Stimulated activated CD8-positive, alpha-beta memory T cell treated with anti-CD3 and anti-CD28 coated beads, Interleukin-7, amount 100 ng/mL, for 48 hours (primary cell): ENCODE measurements at places on chromosomes 3 and 15.
A peak's percentile ranks its signal among the peaks of the same experiment; 100 is the strongest.

- DNase-seq, result no peak
These were observed 13.0 kb upstream of the FBLN2 start for GRCh38 chr3:13535905-13536304.

- no peak for DNase-seq
These were observed 30.9 kb upstream of the RARB start for GRCh38 chr3:25397150-25397549.

DNA sequence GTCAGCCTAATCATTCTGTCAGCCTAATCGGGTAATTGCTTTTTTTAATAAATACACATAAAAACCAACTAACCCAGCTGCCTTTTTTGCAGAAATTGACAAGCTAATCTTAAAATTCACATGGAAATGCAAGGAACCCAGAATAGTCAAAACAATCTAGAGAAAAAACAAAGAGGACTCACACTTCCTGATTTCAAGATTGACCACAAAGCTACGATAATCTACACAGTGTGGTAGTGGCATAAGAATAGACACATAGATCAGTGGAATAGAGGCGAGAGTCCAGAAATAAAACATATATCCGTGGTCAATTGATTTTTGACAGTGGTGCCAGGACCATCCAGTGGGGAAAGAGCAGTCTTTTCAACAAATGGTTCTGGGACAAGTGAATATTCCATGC lies 2.4 kb upstream of the C3orf20 start:
- no peak for DNase-seq

GRCh38 chr3:50581459-50581842 lies 12.1 kb downstream of the HEMK1 start:
- DNase-seq, result no peak

- no peak for DNase-seq
These were observed 259.4 kb upstream of the PROK2 start for GRCh38 chr3:72044231-72044855.

GRCh38 chr15:71444866-71445590 lies 329.8 kb downstream of the THSD4 start:
- no peak for DNase-seq

DNA sequence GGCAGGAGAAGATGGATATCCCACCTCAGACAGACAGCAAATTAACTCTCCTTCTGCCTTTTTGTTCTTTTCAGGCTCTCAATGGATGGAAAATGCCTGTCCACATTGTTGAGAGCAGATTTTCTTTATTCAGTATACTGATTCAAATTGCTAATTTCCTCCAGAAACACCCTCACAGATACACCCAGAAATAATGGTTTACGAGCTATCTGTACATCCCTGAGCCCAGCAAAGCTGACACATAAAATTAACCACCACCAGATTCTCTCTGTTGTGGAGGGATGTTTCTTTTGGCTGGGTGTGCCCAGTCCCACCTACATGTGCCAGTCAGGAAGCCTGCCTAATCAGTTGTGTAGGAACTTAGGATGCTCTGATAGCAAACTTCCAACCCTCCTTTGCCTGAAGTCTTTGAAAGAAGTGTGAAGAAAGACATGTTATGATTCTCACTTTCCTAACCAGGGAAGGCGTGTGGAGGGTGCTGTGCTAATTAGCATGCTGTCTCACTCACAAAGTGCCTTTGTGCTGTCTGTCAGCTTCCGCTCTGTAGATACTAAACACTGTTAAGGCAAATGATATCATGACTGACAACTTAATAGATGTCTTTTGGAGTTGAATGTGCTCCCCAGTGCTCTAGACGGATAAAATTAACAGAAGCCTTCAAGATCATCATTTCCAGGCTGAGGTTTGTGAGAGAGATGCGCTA lies 208.5 kb downstream of the CLSTN2 start:
- DNase-seq, result no peak

- DNase-seq, result no peak
These were observed 43.2 kb downstream of the IFT80 start for GRCh38 chr3:160355826-160356225.

DNA sequence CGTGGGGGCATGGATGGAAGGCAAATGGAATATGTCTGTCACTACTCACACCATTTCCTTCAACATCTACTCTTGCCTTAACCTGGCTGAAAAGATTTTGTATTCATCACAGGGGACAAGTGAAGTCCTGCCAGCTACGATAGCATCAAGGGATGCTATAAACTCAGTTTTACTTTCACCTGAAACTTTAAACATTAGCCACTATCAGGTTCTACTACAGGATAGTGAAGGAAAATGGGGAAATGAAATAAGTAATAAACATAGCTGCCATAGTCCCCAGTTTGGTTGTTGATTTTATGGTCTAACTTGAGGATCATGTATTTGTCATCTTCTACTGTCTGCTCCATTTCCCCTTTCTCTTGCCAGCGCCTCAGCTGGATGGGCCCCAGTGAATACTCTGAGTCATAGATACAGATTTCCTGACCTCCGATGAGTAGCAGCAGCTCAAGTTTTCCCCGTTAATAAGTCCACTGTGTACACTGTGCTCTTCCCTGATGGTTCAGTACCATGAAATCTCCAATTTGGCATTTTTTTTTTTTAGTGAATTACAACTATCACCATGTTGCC lies 338.2 kb upstream of the SLCO3A1 start:
- no peak for DNase-seq

DNA sequence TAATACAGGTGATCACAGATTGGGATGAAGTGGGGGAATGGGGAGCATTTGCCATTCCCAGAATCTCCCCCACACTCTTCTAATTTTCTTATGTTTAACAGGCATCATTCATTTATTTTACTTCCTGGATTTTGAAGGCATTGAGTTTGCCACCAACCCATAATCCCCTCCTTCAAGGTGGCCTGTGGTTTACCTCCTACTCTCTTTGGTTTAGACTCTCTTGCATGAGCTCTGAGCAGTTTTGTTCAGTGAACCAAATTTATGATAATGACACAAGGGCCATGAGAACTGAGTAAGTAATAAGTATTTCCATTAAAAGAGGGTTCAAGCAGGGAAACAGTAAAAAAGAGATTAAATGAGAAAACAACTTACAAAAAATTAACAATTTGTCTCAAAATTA lies 703.1 kb upstream of the CFAP20DC start:
- DNase-seq, result no peak

DNA sequence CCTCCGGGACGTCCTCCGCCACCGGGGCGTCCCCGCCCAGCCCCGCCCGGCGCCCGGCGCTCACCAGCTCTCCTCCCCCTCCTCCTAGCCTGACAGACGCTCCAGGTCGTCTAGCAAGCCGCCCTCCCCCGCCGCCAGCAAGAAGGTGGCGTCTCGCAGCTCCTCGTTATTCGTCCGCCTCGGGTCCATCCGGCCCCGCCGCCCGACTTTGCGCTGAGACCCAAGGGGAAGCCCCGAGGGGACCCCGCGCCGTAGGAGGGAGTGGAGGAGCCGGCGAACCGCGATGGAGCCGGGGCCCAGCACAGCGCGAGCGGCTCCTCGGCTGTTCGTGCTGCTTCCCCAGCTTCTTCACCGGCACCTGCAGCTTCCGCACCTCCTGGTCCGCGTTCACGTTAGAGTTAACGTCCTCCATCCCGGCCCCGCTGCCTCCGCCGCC lies 26.3 kb upstream of the MTHFS start:
- DNase-seq, result peak; percentile 43

GRCh38 chr3:48445277-48445882 lies 1.2 kb upstream of the ATRIP start:
- no peak for DNase-seq

DNA sequence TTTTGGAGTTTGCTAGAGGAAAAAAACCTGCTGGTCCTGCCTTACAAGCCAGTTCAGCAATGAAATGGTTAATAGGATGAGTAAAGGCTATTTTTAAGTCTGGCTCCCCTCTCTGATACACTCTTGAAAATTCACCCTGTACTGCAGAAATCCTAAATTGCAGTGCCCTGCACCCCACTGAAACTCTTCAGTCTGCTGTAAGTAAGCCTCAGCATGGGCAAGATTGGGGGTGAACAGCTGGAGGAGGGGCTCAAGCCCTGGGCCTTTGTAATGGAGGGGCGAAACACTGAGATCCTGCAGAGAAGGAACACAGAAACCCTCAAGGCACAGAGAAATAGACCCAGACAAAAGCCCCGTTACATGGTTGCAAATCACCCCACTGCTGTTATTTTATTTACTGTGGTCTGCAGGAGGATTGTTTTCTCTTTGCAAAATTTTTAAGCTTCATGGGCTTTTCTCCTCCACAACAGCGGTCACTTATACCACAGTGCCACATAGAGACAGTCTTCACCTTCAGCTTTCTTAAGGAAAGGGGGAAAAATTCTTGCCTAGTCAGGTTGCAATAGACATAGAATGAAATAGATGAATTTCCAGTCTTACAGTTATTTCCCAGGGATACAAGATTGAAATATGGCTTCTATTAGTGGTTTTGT lies 45.0 kb downstream of the SOX2 start:
- no peak for DNase-seq

- DNase-seq, result no peak
These were observed 32.3 kb downstream of the SRP14 start for GRCh38 chr15:40006646-40007045.

- DNase-seq, result no peak
These were observed 1077.4 kb downstream of the EPHA3 start for GRCh38 chr3:90184861-90185260.

DNA sequence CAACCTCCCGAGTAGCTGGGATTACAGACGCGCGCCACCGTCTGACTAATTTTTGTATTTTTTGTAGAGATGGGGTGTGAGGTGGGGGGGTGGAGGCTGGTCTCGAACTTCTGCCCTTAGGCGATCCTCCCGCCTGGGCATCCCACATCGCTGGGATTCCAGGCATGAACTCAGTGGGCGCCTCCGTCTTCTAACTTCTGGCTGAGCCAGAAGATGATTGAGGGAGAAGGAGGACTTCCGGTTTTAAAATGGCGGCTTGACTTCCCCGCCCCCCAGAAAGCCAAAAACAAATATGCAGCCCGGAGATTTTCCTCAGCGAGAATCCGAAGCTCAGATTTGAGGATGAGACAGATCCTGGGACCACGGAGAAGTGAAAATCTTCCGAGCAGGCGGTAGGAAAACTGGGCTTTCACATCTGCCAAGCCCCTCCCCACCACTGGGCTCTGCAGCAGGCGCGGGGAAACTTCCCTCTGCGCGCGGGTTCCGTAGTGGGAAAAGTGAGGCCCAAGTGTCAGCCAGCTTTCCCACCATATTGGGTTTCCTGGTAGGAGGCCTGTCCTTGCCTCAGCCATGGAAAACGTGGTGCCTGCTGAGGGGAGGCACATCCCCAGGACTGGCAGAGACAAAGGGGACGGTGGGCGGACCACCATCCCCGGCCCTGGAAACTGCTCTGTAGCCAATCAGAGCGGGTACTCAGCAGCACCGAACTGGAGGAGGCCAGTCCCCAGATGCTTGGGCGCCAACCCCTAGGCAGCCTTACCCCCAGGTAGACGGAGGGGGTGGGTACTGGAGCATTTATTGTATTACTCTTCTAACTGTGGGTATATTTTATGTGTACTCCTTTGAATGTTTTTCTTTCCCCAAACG lies 17.3 kb downstream of the CHST14 start:
- DNase-seq, result no peak

- DNase-seq, result no peak
These were observed 240.1 kb upstream of the ZPLD1 start for GRCh38 chr3:102194760-102195159.

GRCh38 chr15:31217566-31218270 lies 108.9 kb upstream of the KLF13 start:
- DNase-seq, result no peak

DNA sequence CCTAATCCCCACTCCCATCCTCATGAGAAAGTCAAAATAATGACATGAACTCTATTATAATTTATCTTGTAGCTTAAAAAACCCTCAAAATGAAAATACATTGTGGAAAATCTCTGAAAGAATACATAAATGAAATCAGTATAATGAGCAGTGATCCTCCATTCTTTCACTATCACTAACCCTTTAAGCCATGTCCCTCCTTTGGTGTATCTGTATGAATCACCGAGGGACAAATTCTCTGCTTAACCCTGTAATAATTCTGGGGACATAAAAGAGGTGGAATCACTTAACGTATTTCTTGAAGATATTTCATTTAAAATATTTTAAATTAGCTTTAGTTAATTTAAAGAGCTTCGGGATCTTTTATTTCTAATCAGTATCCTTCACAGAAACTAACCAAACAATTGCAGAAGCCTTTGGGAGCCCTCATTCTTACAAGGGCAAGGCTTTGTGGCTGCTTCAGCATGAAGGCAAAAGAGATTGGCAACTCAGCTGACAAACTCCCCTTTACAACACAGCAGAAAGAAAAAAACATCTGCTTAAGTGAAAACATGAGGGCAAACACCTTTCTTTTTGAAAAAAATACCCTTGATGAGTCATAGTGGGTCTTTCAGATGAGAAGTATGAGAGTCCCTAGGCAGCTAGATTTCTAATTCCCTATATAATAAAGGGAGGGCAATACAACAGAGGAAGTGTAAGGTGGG lies 44.0 kb upstream of the ALCAM start:
- no peak for DNase-seq

GRCh38 chr3:21718943-21719591 lies 31.9 kb downstream of the ZNF385D start:
- no peak for DNase-seq

GRCh38 chr3:21140785-21141184 lies 610.2 kb downstream of the ZNF385D start:
- DNase-seq, result no peak

- no peak for DNase-seq
These were observed 123.2 kb upstream of the PLCL2 start for GRCh38 chr3:16761571-16761970.

DNA sequence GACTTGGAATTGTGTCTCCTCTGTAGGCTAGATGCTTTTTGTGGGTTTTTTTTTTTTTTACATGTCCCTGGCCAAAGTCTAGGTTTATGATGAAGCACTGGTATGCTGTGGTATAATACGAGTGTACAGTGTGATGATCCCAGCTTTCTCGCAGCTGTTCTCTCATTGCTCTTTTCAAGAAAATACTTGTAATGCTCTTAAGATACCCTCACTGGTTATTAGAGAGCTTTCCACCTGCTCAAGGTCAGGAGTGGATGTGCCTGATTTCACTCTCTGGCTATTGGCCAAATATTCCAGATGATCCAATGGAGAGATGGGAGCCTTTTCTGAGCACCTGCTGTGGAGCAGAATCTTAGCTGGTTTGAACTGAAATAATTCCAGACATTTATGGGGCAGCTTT lies 215.1 kb downstream of the MYRIP start:
- no peak for DNase-seq

DNA sequence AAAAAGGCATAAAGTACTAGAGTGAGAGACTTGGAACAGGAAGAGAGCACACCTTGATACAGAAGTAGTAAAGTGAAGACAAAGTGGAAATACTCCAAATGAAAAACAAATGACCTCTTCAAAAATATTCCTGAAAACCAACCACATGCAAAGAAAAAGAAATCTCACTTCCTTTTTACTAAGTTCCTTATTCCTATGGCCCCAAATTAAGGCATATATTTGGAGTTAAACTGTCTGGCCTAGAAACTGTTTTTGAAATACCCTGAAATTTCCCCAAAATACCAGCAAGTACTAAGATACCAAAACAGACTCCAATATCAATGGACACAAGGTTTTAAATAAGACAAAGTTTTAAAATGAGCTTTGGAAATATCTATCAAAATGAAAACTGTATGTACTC lies 58.2 kb downstream of the ZNF148 start:
- no peak for DNase-seq

- no peak for DNase-seq
These were observed 4.8 kb downstream of the SIDT1 start for GRCh38 chr3:113537155-113537554.
